ENCODE measurements at places on chromosomes 2 and 18.

- DNase-seq, result peak; percentile 45
Observed at GRCh38 chr2:181104512-181105115, 124.2 kb downstream of the UBE2E3 start.

DNA sequence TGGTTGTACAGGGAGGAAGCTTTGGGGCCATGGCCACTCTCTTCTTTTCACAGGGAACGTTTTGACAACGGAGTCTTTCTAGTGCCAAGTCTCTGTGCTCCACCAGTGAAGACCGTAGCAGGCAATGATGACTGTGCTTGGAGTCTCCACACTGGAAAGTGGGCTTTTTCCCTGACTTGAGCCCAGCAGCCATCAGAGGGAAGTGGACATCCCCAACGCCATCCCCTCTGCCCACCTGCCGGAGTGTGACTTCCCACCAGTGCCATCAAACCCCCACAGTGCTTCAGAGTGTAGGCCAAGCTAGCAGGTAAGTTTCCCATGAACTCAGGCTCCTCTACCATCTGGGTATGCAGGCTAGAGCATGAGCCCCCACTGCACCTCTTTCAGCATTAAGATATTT, 78.7 kb downstream of the APOB start:
- DNase-seq, result no peak

GRCh38 chr2:74130211-74130995, 17.3 kb downstream of the BOLA3 start:
- no peak for DNase-seq

DNA sequence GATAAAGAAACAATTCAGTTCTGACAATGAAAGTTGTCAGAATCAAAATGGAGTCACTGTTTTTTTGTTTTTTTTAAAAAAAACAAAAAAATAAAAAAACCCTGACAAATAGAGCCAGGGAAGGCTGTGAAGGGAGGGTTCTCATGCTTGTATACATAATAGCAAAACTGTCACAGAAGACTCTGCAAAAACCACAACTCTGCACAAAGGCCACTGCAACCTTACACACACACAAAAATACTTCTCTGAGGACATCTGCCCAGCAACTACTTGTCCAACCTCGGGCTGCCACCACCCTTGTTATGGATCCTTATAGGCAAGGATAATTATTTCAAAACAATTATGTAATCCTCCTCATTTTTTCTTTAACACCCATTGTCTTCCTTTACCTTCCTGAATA, 41.9 kb upstream of the C2orf66 start:
- no peak for DNase-seq

DNA sequence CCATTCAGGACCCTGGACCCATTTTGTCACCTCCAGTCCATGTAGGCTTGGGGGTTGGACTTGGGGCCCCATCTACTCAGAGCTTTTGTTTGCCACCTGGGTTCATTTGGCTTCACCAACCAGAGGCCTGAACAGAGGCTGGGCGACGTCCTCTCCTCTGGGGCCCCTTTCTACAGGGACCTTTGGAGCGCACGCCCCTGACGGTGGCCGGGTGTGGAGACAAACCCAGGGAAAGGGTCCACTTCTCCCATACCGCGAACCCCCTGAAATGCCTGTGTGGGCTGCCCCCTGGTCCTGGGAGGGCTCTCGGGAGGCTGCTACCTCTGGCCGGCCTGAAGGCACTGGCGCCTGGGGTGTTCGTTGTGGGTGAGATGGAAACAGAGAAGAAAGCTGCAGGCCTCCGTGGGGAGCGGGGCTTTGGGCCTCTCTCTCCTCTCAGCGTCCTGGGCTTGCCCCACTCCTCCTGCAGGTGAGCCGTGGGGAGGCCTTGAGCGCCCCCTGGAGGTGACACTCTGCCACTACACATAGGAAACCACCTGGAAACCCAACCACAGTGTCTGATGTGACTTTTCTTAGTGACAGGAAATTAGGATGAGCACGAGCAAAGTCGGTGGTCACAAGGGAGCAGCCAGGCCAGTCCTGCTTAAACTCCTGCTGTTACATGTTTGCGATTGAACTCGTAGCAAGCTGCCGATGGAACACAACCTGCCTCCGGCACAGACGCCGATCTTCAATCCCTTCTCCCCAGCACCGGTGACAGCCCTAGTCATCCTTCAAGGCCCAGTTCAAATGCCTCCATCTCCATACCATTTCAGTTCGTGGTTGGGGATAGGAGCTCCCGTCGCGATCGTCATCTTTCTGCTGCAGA, 12.0 kb upstream of the NTSR2 start:
- DNase-seq, result peak; percentile 10

DNA sequence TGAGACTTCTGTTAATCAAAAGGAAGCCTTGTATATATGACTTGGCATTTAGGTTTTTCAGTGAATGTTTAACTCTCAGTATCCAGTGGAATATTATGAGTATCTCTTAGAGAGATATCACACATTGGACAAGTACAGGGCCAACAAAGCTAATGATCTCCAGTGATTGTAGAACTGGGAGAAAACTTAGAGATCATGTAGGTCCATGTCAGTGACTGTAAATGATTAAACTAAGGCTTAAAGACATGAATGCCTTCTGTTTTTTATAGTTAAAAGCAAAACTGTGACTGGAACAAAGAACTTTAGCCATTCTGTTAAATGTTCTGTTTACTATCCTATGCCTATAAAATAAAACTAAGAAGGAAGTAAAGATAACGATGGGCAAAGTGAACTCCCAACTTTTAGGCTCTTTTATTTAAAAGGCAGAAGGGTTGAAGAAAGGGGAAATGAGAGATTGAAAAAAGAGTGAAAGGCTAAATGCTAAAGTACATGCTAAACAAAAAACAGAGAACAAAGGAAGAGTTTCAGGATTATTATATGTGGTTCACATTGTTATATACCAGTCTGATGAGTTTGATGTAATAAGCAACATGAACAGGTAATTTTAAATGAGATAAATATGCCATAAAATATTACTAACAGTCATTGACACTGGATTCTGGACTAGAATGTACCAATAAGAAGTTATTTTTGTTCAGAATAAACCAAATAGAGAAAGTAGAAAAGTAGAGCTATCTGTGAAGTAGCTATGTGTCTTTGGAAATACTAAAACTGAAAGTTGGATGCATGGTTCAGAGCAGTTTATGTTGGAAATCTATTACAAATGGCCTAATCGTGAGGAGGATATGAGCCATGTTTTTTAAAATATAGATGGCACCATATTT, 37.1 kb upstream of the TNFRSF11A start:
- no peak for DNase-seq

GRCh38 chr2:170823898-170824215, 7.2 kb downstream of the GAD1 start:
- no peak for DNase-seq

DNA sequence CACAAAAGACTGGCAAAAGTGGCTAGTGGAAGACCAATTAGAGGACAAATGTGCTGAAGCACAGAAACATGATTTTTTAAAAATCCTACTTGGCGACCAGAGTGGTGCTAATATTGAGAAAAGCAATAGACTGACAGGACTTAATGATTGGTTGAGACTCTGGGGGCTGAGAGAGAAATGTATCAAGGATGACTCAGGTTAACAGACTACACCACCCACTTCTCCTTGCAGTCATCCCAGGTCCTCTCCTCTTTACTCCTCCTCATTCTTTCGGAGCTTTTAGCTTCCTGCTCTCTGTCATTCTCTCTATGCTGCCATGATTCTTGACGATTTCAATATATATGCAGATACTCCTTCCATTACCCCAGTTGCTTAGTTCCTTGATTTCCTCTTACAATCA, 54.6 kb upstream of the CYTIP start:
- no peak for DNase-seq

DNA sequence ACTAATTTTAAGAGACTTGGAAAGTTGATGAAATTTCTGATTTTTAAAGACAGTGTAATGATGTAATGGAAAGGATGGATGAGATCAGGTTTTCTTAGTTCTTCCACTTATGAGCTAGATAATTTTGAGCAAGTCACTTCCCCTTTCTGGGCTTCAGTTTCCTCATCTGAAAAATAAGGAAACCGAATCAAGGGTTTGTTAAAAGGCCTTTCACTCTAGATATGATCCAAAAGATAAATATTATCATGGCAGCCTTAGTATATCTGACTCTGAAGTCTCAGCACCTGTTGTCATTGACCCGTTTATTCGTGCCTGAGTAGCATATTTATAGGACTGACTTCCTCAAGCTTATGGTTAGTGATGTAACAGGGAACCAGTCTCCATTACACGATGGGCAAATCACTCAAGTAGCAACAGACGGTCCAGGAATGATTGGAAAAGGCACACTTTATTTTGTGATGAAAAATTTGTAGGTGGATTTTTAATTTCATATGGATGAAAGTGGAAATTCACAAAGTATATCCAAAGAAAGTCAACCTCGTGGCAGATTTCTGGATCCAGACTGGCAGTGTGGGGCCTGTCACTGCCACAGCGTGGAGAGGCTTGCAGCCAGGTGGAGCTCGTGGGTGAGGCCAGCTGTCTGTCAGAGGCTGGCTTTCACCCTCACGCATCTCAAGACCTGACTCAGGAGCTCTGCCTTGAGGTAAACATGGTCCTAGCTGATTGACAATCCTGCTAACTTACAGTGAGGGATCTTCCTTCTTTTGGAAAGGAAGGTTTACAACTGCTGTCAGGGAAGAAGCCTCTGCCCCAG, 137.9 kb upstream of the CXCR4 start:
- DNase-seq, result no peak

GRCh38 chr18:50518787-50519546, 40.9 kb upstream of the MAPK4 start:
- DNase-seq, result no peak

GRCh38 chr2:97936199-97936598, 59.5 kb downstream of the TMEM131 start:
- peak; percentile 88 for DNase-seq

DNA sequence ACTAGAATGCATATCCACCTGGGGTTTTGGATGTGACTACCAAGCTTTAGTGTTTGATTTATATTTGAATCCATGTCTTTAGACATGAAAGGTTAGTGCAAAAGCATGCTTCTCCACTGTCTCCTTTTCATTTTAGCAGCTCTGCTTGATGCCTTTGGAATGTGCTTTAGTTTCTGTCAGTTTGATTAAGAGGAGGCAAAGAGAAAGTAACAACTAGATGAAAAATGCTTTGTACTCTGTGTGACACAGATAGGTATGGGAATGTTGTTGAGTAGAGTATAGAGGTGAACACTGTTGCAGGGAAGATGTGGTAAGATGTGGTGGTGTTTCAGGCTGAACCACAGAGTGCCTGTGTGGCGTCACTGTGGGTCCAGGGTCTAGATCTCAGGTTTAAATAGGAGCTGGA, 19.8 kb downstream of the PIK3C3 start:
- DNase-seq, result no peak

DNA sequence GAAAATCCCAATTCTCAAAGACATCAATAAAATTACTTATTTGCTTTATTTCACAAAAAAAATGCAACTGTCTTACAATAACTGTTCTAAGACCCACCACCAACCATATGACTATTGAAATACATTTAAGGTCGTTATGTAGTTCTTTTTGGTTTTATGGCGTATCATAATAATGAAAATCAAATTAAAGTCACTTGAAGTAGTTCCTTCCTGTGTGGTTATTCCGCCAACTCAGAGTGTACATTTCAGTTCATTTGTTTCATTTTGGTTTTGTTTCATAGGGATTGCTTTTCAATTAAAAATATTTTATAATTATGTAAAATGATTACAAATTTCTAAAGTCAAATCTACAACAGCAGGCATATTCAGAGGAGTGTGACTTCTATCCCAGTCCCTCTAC, 45.9 kb upstream of the AAK1 start:
- DNase-seq, result no peak

GRCh38 chr18:10476338-10476791, 21.9 kb downstream of the APCDD1 start:
- DNase-seq, result no peak

DNA sequence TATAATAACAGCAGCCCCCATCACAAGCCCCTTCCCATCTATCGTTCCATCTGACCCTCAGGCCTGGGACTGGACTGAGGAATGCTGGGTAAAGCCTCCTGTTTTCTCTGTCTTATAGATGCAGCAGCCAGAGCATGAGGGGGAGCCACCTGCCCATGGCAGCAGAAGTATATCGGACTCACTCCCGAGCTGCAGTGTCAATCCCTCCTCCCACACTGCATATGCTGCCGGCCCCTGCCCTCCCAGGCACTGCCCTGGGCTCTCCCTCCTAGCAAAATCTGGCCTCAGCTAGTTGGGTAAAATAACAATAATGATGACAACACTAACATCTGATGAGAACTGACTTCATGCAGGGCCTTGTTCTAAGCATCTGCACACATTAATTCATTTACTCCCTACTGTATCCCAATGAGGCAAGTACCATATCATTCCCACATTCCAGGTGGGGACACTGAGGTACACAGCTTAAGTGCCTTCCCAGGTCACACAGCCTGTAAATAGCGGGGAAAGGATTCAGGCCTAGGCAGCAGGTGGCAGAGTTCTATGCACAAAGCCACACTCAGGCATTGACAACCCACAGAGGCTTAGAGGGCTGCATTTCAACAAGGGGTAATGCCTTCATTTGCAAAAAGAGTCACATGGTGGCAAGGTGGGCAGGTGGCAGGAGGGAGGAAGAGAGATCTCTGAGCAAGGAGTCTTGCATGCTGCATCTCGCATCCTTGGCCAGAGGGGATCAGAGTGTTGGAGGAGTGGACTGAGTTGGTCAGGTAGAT, 190.0 kb downstream of the ZBTB7C start:
- no peak for DNase-seq

- DNase-seq, result no peak
Observed at GRCh38 chr2:176138526-176138922, 9.0 kb downstream of the HOXD8 start.

DNA sequence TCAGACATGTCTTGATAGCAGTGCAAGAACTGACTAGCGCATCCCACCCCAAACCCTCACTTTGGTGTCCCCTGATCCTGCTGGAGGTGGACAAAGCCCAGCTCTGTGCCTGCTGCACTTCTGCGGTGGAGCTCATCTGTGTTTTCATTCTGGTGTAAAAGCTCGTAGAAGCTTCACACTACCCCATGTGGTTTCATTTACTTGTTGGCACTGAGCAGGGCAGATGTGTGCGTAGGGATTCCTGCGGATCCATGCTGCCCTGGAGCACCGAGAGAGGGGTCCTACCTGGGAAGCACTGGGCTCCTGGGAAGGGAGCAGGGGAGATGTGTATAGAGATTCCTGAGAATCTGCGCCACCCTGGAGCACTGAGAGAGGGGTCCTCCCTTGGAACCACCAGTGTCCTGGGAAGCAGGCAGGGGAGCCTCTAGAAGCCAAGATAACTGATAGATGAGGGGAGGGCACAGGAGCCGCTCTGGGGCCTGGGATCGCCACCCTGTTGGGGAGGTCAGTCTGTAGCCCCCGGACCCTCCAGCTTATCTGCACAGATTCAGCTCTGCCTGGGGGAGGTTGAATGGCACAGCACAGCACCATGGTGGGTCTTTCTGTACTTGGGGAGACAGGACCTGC, 106.9 kb upstream of the OTOS start:
- no peak for DNase-seq

DNA sequence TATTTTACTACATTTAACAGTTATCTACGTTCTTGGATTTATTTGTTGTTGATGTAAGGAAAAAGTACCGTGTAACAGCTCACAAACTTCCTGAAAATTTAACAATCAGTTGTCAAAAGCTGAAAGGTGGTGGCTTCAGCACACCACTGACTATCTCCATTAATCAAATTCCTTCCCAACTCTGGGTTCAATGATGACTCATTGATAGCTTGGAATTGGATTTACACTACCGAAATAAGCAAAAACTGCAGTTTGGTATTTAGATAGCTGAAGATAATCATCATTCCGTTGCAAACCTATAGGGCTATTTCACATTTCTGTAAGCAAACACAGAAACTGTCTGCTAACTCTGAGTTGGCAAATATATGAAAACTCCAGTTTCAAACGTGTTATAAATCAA, 322.3 kb upstream of the TFPI start:
- DNase-seq, result no peak

- DNase-seq, result no peak
Observed at GRCh38 chr2:195782156-195782555, 125.1 kb downstream of the SLC39A10 start.

All from NCI-H1092 treated with DMSO at 0.1 percent for 48 hours (cell line).